Adrenal gland (tissue), 19 donors: ENCODE measurements at places on chromosomes 4 and X.
A peak's percentile ranks its signal among the peaks of the same experiment; 100 is the strongest.

- no peak overlapping the region for H3K4me3 ChIP-seq
- no peaks in the 10 kb centered on the region for H3K4me1 ChIP-seq
- H3K27ac ChIP-seq, result no peak overlapping the region
- H3K27me3 ChIP-seq, result no peaks in the 10 kb centered on the region
Measured at GRCh38 chr4:7416745-7417432, 17.8 kb downstream of the PSAPL1 start.

- no peak within 1 kb of the TSS for H3K4me3 ChIP-seq
- no peaks in the 10 kb centered on the region for H3K4me1 ChIP-seq
- H3K27ac ChIP-seq, result peak within 1 kb of the TSS; percentile 73
- DNase-seq, result peak; percentile 78
- H3K36me3 ChIP-seq, result no peaks in the 10 kb centered on the region
Measured at GRCh38 chrX:37349221-37350033, at the start of gene PRRG1. Gene PRRG1 (plus strand): TSS chrX:37349364. CDS start chrX:37406250, 56,886 bp downstream.

DNA sequence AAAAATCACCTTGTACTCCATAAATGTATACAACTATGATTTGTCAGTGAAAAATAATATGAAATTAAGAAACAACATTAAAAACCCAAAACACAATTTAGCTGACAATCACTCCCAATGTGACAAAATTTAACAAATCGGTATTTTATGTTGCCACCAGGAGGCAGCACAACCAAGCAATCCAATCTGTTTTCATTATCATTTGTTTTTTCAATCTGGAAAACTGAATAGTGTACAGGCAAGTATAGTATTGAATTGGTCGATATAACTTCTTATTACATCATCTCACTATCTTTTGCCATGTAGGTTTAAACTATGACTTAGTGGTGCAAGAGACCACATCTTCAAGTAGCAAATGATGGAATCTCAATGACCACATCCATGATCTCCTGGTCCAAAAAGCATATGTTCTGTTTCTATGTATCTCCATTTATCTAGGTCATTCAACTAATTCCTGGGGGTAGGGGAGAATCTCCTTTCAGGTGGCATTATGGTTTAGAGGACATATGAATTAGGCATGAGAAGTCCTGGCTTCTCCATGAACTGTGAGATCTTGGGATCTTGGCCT lies 112.9 kb upstream of the AGA start:
- H3K27ac ChIP-seq, result no peak overlapping the region
- no peaks in the 10 kb centered on the region for H3K36me3 ChIP-seq
- H3K4me1 ChIP-seq, result no peaks in the 10 kb centered on the region

- no peak overlapping the region for H3K4me3 ChIP-seq
- H3K27ac ChIP-seq, result no peak overlapping the region
- H3K4me1 ChIP-seq, result peaks cover 3% of the 10 kb centered on the region
- H3K36me3 ChIP-seq, result no peaks in the 10 kb centered on the region
- H3K27me3 ChIP-seq, result no peaks in the 10 kb centered on the region
Measured at GRCh38 chr4:88227734-88228133, 56.6 kb downstream of the PPM1K start.

DNA sequence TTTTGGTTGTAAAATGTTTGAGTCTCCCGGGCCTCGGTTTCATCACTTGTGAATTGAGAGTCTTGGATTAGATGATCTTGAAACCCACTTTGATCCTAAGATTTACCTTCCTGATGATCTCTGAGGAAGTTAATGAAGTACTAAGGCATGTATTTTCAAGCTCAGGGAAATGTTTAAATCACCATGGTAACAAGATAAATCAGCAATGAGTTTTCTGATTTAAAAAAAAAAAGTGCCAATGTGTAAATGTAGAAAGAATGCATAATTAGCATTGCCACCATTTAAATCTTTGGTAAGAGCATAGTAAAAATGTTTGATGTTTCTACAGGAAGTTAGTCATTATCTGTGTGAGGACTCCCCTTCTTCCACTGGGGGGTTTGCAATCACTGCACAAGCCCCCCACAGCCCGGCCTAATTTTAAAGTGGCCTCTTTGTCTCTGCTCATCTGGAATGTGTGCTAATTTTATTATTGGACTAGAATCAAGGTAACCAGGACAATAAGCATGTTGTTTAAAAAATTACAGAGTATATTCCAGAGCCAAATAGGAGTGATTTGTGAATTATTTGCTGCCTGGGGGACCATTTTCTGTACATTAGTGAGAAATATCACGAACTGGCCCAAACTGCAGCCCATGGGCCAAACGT lies 93.6 kb downstream of the SLC34A2 start:
- no peak overlapping the region for H3K27ac ChIP-seq
- DNase-seq, result no peak
- no peaks in the 10 kb centered on the region for H3K36me3 ChIP-seq
- H3K27me3 ChIP-seq, result no peaks in the 10 kb centered on the region
- no peaks in the 10 kb centered on the region for H3K4me1 ChIP-seq
